ENCODE measurements at places on chromosomes 16 and 17. TPM values are rescaled to one million over a fixed set of nuclear protein-coding genes. Genes with fewer than 3 reads are reported as not detected.

Gene ADAP2
- total RNA-seq = 12.0 TPM

Gene NXPH3
- 2.6 TPM for total RNA-seq

Gene TBC1D3
- total RNA-seq = not detected

GRCh38 chr16:21277927-21278706 is at the start of gene CRYM:
TSS of gene CRYM (minus strand) at chr16:21278290. CDS start at chr16:21278251, 39 bp downstream.
- H3K4me1 ChIP-seq = peaks cover 6% of the 10 kb centered on the region
- no peaks in the 10 kb centered on the region for H3K36me3 ChIP-seq
- H3K4me3 ChIP-seq = peak within 1 kb of the TSS; percentile 58

DNA sequence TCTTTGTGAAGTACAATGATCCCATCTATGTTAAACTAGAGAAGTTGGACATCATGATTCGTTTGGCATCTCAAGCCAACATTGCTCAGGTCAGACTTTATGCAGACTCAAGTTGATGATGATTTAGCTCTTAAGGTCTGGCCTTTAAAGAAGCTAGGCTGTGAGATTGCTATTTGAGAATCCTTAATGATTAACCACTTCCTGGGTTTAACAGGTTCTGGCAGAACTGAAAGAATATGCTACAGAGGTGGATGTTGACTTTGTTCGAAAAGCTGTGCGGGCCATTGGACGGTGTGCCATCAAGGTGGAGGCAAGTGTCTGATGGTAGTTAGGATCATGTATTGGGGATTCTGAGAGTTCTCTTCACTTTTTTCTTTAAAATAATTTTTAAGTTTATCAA is 40.3 kb downstream of the AP2B1 start:
- no peaks in the 10 kb centered on the region for H3K27me3 ChIP-seq
- no peak for DNase-seq
- H3K4me3 ChIP-seq = no peak overlapping the region
- peaks cover 18% of the 10 kb centered on the region for H3K36me3 ChIP-seq
- no peaks in the 10 kb centered on the region for H3K4me1 ChIP-seq

Gene TP53TG3
- total RNA-seq = not detected

DNA sequence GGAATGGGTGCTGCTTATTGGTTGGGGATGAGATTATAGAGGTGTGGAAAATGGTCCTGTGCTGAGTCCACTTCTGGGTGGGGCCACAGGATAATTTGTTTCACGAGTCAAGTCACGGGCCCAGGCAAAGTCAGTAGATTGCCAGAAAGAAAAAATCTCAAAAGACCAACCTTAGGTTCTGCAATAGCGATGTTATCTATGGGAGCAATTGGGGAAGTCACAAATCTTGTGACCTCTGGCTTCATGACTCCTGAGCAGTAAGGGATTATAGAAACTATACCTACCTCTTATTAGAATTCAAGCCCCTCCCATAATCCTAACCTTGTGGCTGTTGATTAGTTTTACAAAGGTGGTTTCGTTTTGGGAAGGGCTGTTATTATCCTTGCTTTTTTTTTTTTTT is 31.4 kb downstream of the WWP2 start:
- no peaks in the 10 kb centered on the region for H3K27me3 ChIP-seq
- H3K27ac ChIP-seq = no peak overlapping the region
- peaks cover 15% of the 10 kb centered on the region for H3K36me3 ChIP-seq
- peaks cover under 1% of the 10 kb centered on the region for H3K4me1 ChIP-seq
- no peak for DNase-seq
- no peak overlapping the region for H3K4me3 ChIP-seq

Gene TLCD2
- 3.2 TPM for total RNA-seq

DNA sequence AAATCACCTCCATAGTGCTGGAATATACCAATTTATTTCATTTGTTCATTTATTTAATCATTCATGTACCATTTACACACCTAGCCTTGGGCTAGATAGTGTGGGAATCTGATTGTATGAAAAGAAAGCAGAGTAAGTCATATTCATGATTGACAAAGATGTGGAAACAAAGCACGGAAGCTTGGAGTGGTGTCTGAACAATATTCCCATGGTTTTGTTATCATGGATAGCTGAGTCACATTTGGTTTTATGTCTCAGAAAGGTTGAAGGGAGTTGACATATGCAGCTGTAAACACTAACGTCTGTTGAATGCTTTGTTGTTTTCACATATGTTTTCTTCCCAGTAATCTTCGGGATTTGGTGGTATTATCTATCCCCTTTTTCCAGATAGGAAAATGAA is 76.6 kb downstream of the MAP2K4 start:
- no peak overlapping the region for H3K27ac ChIP-seq
- H3K4me1 ChIP-seq = no peaks in the 10 kb centered on the region
- no peak for DNase-seq
